ENCODE measurements at places on chromosomes 5 and 9.

- no peak for DNase-seq
Observed at GRCh38 chr9:131299346-131299960, 9.9 kb downstream of the PLPP7 start.

- DNase-seq = no peak
Observed at GRCh38 chr5:15064396-15064795, 192.8 kb upstream of the ANKH start.

- DNase-seq = no peak
Observed at GRCh38 chr9:82555431-82556051, 507.4 kb downstream of the RASEF start.

GRCh38 chr5:160445751-160446150 is 24.1 kb downstream of the PTTG1 start:
- DNase-seq = no peak

- no peak for DNase-seq
Observed at GRCh38 chr5:119071561-119071995, 691 bp downstream of the DMXL1 start.

- no peak for DNase-seq
Observed at GRCh38 chr5:143428155-143428554, 24.7 kb upstream of the NR3C1 start.

- DNase-seq = no peak
Observed at GRCh38 chr5:34062419-34062818, 19.4 kb upstream of the C1QTNF3 start.

DNA sequence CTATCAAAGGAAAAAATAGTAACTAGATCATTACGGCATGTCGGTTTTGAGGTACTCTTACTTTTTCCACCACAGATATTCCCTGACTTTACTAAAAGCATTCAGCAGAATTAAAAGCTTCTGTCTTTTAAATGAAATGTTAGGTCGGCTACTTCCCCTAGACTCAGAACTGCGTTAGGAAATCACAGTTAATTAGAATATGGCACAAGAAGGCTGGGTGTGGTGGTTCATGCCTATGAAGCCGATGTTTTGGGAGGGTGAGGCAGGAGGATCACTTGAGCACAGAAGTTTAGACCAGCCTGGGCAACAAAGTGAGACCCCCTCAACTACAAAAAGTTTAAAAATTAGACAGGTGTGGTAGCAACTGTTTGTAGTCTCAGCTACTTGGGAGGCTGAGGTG is 24.4 kb downstream of the CEMIP2 start:
- no peak for DNase-seq

GRCh38 chr9:92476962-92477361 is 5.3 kb downstream of the ASPN start:
- DNase-seq = no peak

DNA sequence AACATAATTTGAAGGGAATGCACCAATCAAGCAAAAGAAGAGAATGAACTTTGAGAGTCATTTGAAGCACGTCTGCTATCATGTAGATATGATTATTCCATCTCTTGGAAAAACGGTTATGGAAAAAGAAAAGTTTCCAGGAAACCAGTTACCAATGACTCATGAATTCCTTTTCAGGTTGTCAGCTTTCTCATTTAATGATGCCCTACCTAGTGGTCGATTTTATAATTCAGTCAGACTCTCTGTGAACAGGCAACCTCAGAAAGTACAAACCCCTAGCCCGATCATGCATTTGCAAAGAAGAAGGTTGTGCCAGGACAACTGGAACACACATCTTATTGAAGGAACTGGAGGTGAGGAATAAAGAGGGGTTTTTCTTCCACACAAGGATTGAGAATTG is 355.1 kb upstream of the GRIA1 start:
- DNase-seq = no peak

DNA sequence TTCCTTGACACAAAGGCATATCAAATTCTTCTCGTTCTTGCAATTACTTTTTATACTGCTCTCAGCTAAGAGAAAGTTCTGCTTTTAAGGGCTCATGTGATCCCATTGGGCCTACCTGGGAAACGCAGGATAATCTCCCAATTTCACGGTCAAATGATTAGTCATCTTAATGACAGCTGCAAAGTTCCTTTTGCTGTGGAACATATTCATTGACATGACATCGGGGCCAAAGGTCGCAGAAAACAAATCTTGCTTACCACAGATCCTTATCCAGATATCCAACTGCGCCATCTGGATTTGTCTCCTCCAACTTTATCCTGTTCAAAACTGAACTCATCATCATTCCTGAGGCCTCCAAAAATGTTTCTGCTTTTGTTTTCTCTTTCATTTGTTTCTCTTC is 1085.6 kb upstream of the WWC1 start:
- no peak for DNase-seq

DNA sequence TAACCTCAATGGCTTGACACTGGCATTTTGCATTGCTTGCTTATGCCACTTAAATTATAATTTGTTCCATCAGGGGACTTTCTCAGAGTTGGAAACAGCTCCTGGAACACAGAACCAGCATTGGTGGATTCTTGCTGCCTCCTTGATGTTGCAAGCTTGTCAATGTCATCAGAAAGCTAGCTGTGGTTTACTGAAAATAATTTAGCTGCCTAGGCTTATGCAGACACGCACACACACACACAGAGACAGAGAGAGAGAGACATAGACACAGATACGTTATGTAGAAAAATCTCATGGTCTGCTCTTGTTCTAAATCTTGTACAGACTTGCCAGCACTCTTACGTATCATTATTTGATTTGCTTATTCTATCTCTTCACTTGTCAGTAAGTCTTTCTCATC is 78.0 kb downstream of the HMHB1 start:
- DNase-seq = no peak

- no peak for DNase-seq
Observed at GRCh38 chr5:140318792-140319191, 15.9 kb upstream of the PFDN1 start.

- DNase-seq = no peak
Observed at GRCh38 chr5:173802670-173803165, 85.4 kb upstream of the CPEB4 start.

- no peak for DNase-seq
Observed at GRCh38 chr9:107342476-107343161, 59.5 kb downstream of the RAD23B start.

GRCh38 chr5:74915488-74915887 is 49.3 kb upstream of the FAM169A start:
- no peak for DNase-seq

GRCh38 chr9:107881626-107882300 is 392.2 kb upstream of the KLF4 start:
- no peak for DNase-seq

DNA sequence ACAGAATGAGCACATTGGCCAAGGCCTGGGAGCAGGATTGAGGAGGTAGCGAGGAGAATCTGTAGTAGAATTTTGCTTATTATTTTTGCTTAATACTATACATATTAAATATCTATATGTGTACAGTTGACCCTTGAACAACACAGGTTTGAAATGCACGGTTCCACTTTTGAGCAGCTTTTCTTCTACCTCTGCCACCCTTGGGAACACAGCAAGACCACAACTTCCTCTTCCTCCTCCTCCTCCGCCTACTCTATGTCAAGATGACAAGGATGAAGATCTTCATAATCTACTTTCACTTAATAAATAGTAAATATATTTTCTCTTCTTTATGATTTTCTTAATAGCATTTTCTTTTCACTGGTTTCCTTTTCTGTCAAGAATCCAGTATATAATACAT is 541.4 kb downstream of the KCTD16 start:
- DNase-seq = no peak

DNA sequence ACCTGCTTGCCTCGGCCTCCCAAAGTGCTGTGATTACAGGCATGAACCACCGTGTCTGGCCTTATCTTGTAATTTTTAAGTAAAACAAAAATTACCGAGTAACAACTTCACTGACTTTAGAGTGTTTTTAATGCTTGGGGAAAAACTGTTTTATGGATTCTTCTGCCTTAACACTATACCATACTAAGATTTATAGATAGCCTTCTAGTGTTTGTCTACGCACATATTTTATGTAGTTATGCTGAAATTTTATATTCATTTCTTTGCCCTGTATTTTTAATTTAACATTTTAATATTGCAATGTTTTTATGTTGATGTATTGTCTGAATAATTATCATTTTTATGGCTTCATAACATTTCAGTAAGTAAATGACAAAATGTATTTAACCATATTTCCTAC is 96.4 kb upstream of the FTMT start:
- no peak for DNase-seq

GRCh38 chr5:133664422-133664821 is 52.1 kb upstream of the FSTL4 start:
- no peak for DNase-seq

DNA sequence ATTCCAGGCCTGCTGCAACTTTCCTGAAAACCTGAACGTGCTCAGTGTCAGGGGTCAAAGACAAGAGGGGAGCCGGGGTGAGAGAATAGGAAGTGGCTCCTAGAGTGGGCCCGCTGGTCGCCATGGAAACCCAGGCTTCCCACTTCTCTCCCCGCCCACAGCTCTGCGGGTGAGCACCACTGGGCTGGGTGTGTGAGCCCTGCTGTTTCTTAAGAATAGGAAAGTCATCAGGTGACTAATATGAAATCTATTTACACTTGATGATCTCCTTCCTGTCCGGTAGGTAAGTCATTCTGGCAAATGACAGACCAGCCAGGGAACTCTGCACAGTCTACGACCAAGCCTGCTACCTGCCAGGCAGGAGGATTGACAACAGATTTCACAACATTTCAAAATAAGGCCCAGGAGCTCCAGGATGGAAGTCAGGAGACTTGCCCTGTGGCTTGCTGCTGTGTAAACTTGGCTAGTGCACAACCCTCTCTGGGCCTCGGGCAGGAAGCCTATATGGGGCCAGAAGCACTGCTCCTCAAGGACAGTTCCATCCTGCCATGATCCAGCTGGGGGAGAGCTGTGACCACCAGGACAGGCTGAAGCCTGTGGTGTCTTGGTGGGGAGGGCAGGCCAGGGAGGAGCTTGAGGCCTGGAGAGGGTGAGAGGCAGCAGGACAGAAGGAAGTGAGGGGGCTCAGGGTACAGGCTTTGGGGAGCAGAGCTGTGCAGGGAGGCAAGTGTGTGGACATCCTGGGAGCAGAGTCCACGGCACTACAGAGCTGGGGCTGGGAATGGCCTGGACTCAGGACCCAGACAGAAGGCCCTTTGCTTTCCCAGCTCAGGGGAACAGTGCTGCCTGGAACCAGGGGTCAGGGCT is 60.6 kb downstream of the SHB start:
- DNase-seq = peak; percentile 38

GRCh38 chr9:82020331-82020730 is 31.8 kb downstream of the SPATA31D1 start:
- DNase-seq = no peak

DNA sequence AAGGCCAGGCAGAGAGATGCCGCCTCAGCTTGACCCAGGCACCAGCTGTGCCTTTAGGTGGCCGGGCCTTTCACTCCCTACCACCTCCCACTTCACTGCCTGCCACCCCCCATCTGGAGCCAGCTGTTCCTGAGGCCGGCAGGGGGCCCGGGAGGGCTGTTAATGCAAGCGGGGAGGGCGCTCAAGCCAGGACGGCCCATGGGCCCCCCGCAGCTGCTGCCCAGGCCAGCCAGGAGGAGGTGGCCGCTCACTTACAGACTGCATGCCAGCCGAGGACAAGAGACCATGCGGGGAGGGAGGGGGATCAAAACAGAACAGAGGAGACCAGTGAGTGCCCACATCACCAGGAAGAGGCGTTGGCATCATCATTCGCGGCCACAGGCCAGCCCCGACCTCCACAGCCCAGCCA is 4.5 kb downstream of the ABCA2 start:
- DNase-seq = no peak

GRCh38 chr5:76379316-76379715 is 23.8 kb upstream of the IQGAP2 start:
- DNase-seq = no peak

DNA sequence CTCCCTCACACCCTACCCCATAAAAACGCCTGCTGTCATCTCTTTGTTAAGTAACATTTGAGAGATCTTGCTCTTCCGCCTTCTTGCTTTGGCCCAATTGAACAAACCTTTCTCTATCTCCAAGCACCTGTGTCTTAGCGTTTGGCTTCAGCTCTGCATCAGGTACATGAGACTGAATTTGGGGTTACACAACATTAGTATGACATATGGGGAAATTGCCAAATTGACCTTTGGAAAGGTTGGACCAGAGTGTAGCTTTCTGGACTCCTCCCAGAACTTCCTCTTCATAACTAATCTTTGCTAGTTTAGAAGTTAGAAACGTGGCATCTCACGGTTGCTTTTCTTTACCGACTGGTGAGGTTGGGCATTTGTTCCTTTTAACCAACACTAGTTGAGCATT is 3.5 kb upstream of the EXOSC3 start:
- no peak for DNase-seq

GRCh38 chr5:74432721-74433120 is 207.8 kb downstream of the ENC1 start:
- no peak for DNase-seq

DNA sequence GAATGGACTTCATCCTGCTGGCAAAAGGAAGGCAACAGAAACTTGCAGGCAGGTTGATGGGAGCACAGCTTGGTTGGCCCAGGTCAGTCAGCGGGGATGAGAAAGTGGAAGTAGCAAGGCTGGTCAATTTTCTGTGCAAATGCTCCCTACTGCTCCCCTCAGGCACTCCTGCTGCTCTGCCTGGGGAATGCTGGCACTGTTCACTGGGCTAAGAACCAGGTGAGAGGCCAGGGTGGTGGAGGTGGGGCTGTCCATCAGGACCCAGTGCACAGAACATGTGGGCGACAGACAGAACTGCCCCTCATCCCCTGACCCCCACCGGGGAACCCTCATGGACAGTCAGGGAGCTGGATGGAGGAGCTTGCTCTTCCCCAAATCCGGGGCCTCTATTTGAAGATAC is 593.1 kb downstream of the IRX1 start:
- no peak for DNase-seq

DNA sequence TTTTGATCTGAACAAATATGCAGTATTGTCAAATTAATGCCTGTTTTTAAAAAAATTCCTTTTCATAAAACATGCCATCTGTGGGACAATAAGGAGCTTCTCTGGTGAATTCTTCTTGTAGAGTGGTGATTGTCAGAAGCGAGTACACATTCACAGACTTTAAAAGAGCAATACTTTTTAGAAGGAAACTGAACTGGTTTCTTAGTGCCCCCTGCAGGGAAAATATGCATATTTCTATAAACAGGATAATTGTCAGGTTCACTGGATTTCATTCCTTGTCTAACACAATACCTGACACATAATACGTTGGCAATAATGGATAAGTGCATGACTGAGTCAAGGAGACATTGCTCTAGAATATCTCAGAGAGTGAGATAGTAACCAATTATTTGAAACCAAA is 133.7 kb downstream of the KIF4B start:
- DNase-seq = no peak

DNA sequence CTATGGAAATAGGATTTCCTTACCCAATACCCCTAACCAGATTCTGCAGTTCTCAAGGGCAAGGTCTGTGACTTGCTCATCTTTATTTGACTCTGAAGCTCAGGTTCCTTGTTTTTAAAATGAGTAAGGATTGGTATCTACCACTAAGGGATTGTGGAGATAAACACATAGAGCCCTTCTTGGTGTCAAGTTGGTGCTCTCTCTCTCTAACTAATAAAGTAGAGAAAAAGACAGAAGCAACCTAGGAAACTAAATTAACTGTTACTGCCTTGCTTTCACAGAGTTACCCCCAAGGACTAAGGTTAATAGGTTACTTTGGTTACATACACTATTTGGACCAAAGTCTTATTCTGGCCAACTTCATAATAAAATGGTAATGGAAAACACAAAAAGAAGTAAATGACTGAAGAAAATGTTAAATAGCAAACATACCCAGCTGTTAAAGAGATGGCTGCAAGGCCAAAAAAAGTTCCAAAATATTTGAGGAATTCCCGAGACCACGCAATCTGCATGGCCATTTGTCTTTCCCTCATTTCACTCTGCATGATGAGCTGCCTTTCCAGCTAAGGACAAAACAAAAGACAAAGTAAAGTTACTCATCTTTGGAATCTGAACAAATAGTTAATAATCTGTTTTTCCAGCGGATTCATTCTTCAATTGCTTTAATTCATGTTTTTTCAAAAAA is 21.8 kb upstream of the RLN1 start:
- DNase-seq = no peak

All from activated T-cell treated with anti-CD3 and anti-CD28 coated beads for 24 hours (primary cell).